ENCODE measurements at places on chromosomes 2 and 18.

DNA sequence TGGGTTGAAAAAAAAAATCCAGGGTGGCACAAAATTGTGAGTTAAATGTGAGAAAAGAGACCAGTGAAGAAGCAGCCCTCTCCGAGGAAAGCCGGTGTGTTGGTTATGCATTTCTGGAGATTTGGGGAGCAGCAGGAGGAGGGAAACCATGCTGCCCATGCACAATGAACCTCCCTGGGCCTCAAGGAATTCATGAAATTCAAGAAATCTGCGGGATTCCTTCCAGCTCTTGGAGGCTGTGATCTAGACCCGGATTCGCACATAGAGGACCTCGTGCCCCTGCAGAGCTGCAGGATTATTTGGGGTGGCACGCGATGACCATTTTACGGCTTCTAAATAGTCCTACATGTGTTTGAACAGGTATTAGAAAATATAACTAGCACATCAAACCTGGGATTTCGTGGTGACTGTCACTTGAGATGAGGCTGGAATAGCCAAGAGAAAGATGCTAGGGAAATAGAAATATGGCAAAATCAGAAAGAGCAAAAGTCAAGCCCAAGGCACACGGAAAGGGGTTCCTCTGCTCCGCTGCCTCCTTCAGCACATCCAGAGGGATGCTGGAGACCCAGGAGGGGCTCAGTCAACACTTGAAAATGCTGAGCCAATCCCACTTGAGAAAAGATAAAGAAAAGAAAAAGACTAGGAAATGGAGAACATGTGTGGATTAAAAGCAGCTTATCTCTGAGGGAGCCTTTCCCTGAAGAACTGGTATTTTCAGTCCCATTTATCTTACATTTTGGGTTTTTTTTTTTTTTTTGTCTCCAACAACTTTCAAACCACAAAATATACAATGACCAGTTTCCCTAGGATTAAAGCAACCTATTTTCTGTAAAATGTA lies 22.0 kb downstream of the KCTD1 start:
- DNase-seq, result no peak
- H3K27me3 ChIP-seq, result no peaks in the 10 kb centered on the region
- H3K27ac ChIP-seq, result no peak overlapping the region
- no peaks in the 10 kb centered on the region for H3K36me3 ChIP-seq
- no peak overlapping the region for H3K4me3 ChIP-seq
- no peaks in the 10 kb centered on the region for H3K4me1 ChIP-seq

DNA sequence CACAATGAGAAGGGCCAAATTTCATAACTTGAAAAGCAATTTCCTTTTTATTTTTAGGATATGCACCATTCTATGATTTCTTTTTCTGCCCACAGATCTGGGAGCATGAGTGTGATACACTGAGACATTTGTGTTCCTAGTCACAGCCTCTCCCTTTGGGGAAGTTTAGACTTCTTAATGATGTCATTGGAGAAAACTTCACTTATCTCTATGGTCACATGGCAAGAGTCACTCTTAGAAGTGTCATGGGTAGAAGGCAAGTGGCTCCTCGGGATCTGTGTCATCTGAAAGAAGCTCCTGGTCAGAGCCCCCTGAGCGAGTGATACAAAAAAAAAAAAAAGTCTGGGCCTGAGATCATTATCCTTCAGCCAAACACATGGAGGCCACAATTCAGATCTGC lies 62.5 kb upstream of the LGALSL start:
- no peaks in the 10 kb centered on the region for H3K36me3 ChIP-seq
- no peak for DNase-seq
- no peaks in the 10 kb centered on the region for H3K4me1 ChIP-seq
- no peak overlapping the region for H3K27ac ChIP-seq

GRCh38 chr2:137764646-137765045 lies 199.6 kb upstream of the HNMT start:
- H3K4me3 ChIP-seq, result no peak overlapping the region
- H3K4me1 ChIP-seq, result no peaks in the 10 kb centered on the region
- no peak for DNase-seq
- no peaks in the 10 kb centered on the region for H3K27me3 ChIP-seq
- no peaks in the 10 kb centered on the region for H3K36me3 ChIP-seq
- H3K27ac ChIP-seq, result no peak overlapping the region

DNA sequence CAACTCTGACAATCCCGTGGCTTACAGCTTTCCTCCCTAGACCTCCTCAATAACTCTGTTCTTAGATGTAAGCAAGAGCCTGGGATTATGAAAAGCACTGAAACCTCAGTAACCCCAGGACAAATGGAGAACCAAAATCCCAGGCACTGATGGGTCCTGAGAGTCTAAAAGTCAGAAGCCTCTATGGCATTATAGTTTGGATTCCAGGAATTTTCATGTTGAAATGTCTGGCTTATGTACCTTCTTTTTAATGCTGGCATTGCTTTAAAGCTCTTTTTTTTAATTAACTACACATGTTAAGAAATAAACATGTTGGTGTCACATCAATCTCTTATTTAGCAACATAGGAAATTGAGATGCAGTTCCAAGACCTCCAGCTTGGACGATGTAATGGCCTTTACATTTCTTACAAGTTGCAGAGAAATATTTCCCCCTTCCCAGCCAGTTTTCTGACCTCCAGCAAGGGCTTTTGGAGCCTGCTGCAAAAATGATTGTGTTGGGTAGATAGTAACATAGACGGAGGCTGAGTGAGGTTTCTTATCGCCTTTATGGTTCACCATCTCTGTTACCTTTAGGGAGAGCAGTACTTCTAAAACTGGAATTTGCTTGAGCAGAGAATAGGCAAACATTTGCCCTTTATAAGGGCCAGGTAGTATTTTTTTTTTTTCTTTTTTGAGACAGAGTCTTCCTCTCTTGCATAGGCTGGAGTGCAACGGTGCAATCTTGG lies 84.8 kb upstream of the RASGRP3 start:
- no peaks in the 10 kb centered on the region for H3K4me1 ChIP-seq
- no peaks in the 10 kb centered on the region for H3K27me3 ChIP-seq
- no peak for DNase-seq
- H3K36me3 ChIP-seq, result peaks cover 29% of the 10 kb centered on the region
- H3K27ac ChIP-seq, result no peak overlapping the region
- no peak overlapping the region for H3K4me3 ChIP-seq

GRCh38 chr2:188620916-188621315 lies 329.2 kb downstream of the GULP1 start:
- H3K27ac ChIP-seq, result no peak overlapping the region
- no peak overlapping the region for H3K4me3 ChIP-seq
- H3K4me1 ChIP-seq, result no peaks in the 10 kb centered on the region
- no peaks in the 10 kb centered on the region for H3K27me3 ChIP-seq
- no peak for DNase-seq
- no peaks in the 10 kb centered on the region for H3K36me3 ChIP-seq

All from heart left ventricle (tissue), 16 donors.